A549 treated with Mapracorat at 1 μM for 4 hours (cell line): ENCODE measurements at places on chromosomes 4 and X. TPM values are rescaled to one million over a fixed set of nuclear protein-coding genes. Genes with fewer than 3 reads are reported as not detected.

Gene H2BW1
- not detected in 5 replicates for total RNA-seq

Gene NWD2
- total RNA-seq: not detected in 5 replicates

Gene GCNA
- 1.6 to 1.9 TPM (median 1.8 TPM) in 5 replicates for total RNA-seq

Gene RASL11B
- 0.13 to 0.30 TPM (median 0.16 TPM) in 3 of 5 replicates, not detected in the others for total RNA-seq

Gene MEPE
- total RNA-seq: not detected in 5 replicates

Gene PCYT1B
- 0.05 to 0.09 TPM in 2 of 5 replicates, not detected in the others for total RNA-seq

Gene ZNF711
- total RNA-seq: 0.69 to 0.84 TPM (median 0.71 TPM) in 5 replicates

Gene INTS6L
- 0.03 to 0.30 TPM (median 0.13 TPM) in 5 replicates for total RNA-seq

Gene MSANTD1
- total RNA-seq: 0.08 to 0.20 TPM (median 0.12 TPM) in 5 replicates

Gene UGT8
- total RNA-seq: 0.07 to 0.15 TPM (median 0.13 TPM) in 5 replicates

Gene NUDT10
- 0.53 to 1.1 TPM (median 0.82 TPM) in 5 replicates for total RNA-seq

Gene KLHL34
- not detected in 5 replicates for total RNA-seq

Gene RTL3
- total RNA-seq: 0.06 to 0.28 TPM (median 0.07 TPM) in 4 of 5 replicates, not detected in the other

Gene SMR3B
- total RNA-seq: not detected in 5 replicates

Gene TIMM17B
- total RNA-seq: 82.0 to 110 TPM (median 102 TPM) in 5 replicates

Gene PPP4R3C
- not detected in 5 replicates for total RNA-seq

Gene ADRA2C
- total RNA-seq: 6.1 to 12.2 TPM (median 11.8 TPM) in 5 replicates

Gene CTAG1A
- total RNA-seq: not detected in 5 replicates

Gene GABRB1
- not detected in 5 replicates for total RNA-seq

Gene FAAH2
- total RNA-seq: 0.06 to 0.30 TPM (median 0.13 TPM) in 3 of 5 replicates, not detected in the others

Gene MAPK10
- total RNA-seq: 0.33 to 0.51 TPM (median 0.35 TPM) in 5 replicates

Gene REPS2
- total RNA-seq: 0.72 to 1.9 TPM (median 1.3 TPM) in 5 replicates

Gene ZIC3
- not detected in 5 replicates for total RNA-seq

Gene DCTD
- 73.1 to 80.4 TPM (median 74.1 TPM) in 5 replicates for total RNA-seq

Gene PASD1
- total RNA-seq: not detected in 5 replicates

Gene SLC6A14
- total RNA-seq: not detected in 5 replicates

Gene NDNF
- total RNA-seq: not detected in 5 replicates
